LNCaP clone FGC (cell line): ENCODE measurements at places on chromosomes 7 and 10.
A peak's percentile ranks its signal among the peaks of the same experiment; 100 is the strongest.

- DNase-seq = peak; percentile 86
These were observed 393.6 kb upstream of the GALNT17 start for GRCh38 chr7:70738151-70738885.

DNA sequence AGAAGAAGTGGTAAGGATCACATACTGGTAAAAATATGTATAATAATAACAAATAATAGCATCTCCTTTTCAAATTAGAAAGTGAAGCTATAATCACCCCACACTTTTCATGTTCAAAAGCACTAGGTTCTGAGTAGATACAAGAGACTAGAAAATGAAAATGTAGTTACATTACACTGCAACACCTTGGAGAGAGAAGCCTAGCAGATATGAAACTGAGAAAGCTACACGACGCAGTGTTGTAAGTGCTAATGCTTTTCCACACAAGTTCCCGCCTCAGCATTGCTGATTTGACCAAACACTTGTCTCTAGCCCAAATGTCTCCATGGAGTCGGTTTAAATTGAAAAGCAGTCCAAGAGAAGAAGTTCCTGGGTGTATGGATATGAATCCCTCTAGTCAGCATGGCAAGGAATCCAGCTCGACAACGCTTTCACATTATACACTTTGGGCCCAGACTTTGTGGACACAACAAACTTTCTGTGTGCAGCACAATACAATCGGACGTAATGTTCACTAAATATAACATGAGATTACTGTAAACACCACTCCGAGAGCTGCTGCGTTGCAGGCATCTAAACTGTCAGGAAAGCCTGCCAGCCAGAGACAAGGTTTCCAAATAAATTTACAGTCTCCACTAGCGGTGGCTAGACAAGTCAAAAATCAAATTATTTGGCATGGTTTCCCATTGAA lies 1.7 kb downstream of the PDE1C start:
- no peak for DNase-seq

DNA sequence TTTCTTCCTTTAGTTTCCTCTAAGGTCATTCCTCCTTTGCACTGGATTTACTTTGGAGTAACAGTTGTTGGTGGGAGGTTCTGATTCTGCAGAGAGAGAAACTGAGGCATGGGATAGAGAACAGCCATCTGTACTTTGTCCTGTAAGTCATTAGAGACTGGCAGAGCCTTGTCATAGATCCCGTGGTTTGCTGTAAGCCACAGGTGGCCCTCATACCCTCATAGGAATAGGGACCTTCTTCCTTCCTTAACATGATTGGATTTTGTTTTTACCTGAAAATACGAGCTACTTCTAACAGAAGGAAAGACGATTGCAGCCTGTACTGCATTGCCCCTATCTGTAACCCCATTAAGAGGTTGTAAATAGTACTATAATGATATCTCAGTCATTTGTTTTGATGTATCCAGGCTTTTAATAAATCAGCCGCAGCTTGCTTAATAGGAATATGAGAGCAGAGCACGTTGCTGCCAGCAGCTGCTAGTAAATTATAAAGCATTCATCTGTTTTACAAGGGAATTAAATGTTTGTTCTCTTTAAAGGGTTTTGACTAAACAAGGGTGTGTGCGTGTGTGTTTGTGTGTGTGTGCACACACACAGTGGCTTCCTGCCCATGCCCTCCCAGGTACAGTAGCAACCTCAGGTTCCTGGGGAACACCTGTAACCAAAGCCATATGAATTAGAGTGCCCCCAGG lies 249.8 kb downstream of the AUTS2 start:
- peak; percentile 77 for DNase-seq

DNA sequence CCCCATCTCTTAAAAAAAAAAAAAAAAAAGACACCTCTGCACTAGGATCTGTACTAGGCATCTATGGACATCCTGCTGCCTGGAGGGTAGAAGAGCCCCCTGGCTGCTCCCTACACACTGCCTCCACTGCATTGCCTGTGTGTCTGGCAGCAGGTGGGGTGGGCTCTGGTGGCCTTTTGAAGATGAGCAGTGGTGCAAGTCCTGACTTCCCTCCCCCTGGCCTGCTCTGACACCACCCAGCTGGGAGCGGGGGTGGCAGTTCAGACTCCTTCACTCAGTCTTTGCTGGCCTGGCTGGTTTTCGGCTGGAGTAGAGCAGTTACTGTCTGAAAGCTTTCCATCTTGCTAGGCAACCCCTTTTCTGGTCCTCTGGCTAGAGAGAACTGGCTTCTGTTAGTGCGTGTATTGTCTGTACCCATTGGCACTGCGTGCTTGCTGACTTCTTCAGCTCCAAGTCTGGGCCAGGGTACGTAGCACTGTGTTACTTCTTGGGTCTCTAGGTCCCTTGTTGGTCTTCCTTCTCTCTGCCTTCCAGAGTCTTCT lies 17.6 kb downstream of the C10orf62 start:
- DNase-seq = no peak

DNA sequence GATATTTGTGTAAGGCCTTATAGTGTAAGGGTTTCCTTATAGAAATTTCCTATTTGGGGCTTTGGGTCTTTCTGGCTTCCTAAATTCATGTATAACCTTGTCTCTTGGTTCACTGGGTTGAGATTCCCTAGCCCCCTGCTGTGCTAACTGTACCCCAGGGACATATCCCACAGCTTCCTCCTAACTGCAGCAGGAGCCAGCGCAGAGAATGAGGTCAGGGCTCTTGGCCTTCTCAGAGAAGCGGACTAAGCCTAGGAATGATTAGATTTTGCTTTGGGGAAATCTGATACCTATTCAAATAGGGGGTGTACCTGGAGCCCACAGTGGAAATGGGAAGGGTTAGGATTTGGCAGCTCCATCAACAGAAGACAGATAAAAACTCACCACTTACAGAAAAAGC lies 138.1 kb upstream of the EFCAB10 start:
- DNase-seq = no peak

GRCh38 chr7:39531818-39532217 lies 34.4 kb upstream of the YAE1 start:
- DNase-seq = no peak

GRCh38 chr10:29579455-29579970 lies 55.3 kb downstream of the SVIL start:
- DNase-seq = no peak

DNA sequence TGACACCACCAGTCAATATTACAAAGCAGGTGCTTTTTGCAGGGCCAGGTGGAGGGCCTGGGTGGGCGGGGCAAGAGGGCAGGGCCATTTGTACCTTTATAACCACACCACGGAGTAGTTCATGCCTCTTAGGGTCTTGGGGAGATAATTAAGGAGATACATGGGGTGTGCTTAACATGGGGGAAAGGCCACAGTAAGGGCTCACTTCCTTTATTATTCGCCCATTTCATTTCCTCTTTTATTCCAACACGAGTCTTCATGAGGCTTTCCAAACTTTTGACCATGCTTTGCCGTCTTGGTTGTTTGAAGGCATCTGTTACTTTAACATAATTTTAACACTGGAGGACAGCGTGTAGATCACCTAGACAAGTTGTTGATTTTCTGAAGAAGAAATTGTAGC lies 33.3 kb upstream of the LYZL2 start:
- no peak for DNase-seq

DNA sequence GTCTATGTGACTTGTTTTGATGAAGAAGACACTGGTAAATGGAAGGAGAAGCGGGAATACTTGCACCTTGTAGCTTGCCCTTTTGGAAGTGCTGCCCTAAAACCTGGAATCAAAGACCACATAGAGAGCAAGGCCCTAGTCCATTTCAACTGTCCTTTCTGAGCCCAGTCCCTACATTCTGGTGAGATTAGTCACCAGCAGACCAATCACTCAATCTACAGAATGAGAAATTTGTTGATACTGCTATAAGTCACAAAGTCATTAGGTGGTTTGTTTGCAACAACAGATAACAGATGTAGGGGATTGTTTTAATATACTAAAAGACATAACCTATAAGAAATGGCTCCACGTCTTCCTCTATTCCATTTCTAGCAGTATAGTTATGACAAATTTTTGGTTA lies 33.6 kb downstream of the WASL start:
- no peak for DNase-seq

- DNase-seq = no peak
These were observed 12.6 kb upstream of the UBE2D1 start for GRCh38 chr10:58322072-58322834.

GRCh38 chr7:95609277-95609971 lies 13.1 kb upstream of the PDK4 start:
- DNase-seq = peak; percentile 88

DNA sequence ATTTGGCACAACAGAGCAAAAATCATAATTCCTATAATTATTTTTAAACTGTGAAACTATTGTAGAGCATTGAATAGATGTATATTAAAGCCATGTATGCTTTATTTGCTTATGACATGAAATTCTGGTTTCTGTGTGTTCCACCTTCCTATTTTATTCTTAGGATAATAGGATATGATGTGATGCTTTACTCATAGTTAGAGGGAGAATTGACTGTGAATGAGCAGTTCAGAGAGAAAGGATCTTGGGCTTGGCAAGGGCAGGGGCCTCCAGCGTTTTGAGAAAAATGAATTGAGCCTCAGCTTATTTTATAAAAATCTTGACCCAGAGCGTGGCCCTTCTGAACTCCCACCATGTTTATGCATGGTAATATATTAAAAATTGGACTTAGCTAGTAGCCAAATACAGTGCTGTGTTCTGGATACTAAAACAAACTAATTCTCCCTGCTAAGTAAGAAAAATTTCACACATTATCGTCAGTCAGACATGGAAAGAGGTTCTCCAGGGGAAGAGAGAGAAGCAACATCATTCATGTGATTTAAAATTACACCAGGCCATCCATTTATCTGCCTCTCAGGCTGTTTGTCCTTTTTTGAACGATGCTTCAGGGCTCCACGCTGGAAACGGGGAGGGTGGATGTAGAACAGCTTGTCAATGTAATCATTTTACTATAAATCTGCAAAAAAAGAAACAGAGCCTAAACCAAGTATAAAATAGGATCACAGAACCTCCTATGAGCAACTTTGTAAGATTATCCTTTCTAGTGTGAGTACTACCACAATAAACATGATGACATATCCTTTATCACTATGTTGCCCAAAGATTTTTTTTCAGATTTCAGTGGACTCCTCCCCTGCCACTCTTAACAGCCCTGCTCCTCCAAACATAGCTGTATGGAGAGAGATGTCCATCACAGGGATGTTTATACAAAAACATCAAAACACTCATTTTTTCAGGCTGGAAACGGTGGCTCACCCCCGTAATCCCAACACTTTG lies 258.1 kb upstream of the C7orf33 start:
- DNase-seq = no peak

GRCh38 chr7:44796034-44796503 lies 412 bp upstream of the PPIA start:
- DNase-seq = no peak

GRCh38 chr7:134654104-134654775 lies 7.6 kb downstream of the BPGM start:
- no peak for DNase-seq

- no peak for DNase-seq
These were observed 588.7 kb upstream of the PFKP start for GRCh38 chr10:2478656-2479055.

DNA sequence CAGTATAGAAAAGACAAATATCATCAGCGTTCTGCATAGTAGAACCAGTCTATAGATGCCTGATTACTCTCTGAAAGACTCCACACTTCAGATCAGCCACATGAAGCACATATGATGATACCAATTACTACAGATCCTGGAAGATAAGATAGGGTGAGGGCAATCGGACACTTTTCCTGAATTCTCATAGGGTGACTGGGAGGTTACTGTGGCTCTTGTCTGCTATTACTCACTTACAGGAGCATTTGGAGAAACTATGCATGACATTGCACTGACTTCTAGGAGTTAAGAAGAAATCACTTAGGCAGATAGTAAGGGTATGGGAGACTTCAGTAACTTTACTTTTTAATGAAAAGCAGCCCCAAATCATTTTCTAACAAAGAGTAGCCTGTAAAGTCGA lies 1140.9 kb downstream of the XPNPEP1 start:
- DNase-seq = no peak

DNA sequence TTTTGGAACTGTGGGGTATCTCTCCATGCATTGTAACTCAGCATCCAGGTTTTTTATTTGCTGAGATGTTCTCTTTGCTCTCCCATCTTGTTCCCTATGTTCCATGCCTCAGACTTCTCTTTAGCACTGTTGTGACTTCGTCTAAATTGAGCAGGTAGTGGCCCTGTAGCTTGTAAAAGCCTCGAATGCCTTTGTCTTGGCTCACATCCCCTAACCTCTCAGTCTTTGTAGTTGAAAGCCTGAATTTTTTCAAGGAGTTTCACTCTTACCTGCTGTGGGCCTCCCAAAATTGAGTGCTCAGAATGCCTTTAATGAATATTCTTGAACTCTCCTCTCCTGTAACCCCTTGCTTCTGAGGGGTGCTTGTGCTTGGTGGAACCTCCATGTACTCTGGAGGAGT lies 1137.3 kb downstream of the REEP3 start:
- DNase-seq = no peak

DNA sequence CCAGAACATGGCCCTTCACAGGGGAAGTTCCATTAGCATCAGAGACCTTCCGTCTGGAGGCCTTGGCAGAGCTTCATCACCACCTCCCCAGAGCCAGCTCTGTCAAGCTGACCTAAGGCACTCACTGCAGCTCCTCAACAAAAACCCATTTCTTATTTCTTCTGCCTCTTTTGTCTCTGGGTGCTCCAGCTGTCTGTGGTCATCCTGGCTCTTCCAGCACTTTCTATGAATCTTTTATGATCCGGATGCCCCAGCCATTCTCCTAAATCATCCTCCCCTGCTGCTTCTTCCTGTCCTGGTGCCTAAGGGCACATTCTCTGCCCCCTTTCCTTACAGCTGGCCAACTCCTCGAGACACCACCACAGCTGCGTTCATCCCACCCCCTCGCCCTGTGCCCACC lies 171.7 kb upstream of the INSYN2A start:
- no peak for DNase-seq

DNA sequence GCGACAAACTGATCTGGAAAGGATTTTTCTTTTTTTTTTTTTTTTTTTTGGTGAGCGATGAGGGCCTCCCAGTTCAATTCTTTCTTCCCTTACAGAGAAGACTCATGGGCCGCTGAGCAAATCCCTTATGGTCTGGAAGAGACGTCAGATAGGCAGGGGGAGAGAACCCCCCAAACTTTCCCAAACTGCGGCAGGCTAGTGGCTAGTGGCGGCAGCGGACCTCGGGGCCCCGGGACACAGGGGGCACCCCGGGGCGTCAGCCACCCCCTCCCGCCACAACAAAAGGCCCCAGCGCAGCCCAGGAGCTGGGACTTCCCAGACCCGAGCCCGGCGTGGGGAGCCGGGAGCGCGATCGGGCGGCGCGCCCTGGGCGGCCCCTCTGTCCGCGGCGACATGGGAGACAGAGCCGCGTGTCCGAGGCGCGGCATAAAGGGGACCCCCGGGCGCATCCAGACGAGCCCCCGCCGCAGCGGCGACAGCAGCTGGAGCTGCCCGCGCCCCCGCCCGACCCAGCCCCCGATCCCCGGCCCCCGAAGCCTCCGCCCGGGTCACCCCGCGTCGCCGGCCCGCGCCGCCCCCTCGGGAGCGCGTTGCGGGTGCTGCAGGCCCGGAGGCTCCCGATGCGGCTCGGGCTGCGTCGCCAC lies 755 bp downstream of the FAM171A1 start:
- DNase-seq = no peak
